CD4-positive, alpha-beta T cell treated with Interleukin-17A for 1 hour (primary cell): ENCODE measurements at places on chromosomes 6 and 20.

- no peak for DNase-seq
These were observed 43.8 kb upstream of the DYNLRB1 start for GRCh38 chr20:34472246-34472925.

DNA sequence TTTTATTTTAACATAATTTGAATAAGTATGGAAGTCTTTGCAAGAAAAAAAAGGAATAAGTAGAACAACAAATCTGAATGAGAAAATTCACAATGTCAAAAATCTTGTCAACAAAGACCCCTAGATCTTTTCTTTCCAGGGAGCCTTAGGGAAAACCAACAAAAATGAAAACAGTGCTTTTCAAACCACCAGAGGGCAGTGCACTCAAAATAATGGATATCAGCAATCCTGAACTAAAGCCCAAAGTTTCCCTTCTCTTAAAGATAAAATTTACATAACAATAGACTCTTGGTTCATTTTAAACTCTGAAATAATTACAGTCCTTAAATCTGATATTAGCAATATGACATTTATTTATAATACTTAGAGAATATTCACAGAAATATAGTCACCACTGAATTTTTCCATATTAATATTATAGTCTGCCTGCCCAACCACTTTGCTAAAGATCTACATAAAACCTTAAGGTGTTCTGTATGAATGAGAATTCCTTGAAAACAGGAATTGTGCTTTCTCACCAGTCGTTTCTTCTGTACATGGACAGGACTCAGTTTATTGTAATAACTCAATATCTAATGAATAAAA is 105.3 kb upstream of the BMP5 start:
- DNase-seq = no peak

DNA sequence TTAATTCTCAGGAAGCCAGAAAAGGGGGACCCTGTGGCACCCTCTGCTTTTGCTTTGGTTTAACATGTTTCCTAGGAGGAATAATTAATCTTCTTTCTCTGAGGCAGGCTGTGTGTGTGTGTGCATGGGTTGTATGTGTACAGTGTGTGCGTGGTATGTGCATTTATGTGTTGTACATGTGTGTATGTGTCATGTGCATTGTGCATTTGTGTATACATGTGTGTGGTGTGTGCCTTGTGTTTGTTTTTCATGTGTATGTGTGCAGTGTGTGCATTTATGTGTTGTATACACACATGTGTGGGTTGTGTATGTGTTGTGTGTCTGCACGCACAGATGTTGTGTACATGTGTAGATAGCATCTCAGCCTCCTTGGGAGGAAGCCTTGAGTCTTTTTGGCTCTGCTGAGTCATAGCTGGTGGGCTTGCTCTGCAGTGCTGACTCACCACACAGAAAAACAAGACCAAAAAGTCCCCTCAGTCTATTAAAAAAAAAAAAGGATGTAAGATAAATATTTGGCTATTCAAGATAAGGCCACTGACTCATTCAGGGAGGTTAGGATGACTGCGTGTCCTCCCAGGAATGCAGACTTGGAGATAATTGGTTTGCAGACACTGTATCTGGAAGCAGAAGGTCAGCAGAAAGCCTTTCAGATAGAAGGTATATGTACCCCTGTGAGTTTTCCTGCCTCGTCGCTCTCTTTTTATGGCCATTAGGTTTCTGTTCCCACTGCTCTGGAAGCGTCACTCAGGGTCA is 58.6 kb downstream of the SYNJ2 start:
- DNase-seq = no peak

GRCh38 chr6:131001111-131001736 is 61.8 kb downstream of the EPB41L2 start:
- DNase-seq = no peak

- no peak for DNase-seq
These were observed 10.1 kb downstream of the FLOT1 start for GRCh38 chr6:30732237-30732943.

- no peak for DNase-seq
These were observed 24.5 kb downstream of the TENT5A start for GRCh38 chr6:81727876-81728517.

GRCh38 chr20:44746367-44747165 is 901 bp downstream of the KCNK15 start:
- DNase-seq = no peak

- DNase-seq = peak; percentile 89
These were observed at the start of gene HLA-DPB1 for GRCh38 chr6:33075568-33076405. TSS of gene HLA-DPB1 (plus strand) at chr6:33075990. CDS start at chr6:33076042, 52 bp downstream.

DNA sequence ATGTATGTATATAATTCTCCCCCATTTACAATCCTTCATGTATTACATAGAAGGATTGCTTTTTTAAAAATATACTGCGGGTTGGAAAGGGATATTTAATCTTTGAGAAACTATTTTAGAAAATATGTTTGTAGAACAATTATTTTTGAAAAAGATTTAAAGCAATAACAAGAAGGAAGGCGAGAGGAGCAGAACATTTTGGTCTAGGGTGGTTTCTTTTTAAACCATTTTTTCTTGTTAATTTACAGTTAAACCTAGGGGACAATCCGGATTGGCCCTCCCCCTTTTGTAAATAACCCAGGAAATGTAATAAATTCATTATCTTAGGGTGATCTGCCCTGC is 3.6 kb downstream of the FOXC1 start:
- DNase-seq = no peak

GRCh38 chr20:38290829-38291814 is 12.8 kb upstream of the BPI start:
- no peak for DNase-seq

GRCh38 chr6:74807674-74808073 is 398.2 kb downstream of the COL12A1 start:
- no peak for DNase-seq

DNA sequence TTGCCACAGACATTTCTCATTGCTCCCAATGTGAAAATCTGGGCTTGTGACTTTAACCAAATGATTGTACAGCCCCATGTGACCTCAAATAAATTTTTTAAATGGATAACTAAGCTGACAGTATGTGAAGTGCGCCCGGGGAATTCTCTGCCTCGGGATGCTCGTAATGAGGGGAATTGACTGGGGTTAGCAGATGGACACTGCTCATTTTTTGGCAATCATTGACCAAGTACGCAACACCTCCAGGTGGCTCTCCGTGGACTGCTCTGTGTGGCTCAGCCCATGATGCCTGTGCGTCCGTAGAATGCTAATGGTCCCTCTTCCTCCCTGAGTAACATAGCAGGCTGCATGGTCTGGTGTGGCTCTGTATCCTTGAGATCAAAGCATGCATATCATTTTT is 42.4 kb downstream of the FARS2 start:
- DNase-seq = no peak

DNA sequence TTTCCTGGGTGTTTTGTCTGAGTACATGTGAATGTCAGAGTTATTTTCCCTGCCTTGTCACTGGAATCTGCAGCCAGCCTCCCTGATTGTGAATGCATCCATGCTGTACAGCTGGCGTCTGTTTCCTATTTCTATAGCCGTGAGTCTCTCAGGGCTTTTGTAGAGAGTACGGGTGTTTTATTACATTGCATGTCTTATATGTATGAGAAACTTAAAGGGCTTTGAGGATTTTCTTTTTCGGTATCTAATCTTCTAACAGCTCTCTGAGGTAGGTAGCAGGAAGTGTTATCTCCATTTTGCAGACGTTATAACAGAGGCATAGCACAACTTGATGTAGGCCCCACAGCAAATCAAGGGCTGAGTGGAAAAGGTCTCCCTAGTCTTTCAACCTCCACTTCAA is 272.9 kb downstream of the PRL start:
- no peak for DNase-seq

DNA sequence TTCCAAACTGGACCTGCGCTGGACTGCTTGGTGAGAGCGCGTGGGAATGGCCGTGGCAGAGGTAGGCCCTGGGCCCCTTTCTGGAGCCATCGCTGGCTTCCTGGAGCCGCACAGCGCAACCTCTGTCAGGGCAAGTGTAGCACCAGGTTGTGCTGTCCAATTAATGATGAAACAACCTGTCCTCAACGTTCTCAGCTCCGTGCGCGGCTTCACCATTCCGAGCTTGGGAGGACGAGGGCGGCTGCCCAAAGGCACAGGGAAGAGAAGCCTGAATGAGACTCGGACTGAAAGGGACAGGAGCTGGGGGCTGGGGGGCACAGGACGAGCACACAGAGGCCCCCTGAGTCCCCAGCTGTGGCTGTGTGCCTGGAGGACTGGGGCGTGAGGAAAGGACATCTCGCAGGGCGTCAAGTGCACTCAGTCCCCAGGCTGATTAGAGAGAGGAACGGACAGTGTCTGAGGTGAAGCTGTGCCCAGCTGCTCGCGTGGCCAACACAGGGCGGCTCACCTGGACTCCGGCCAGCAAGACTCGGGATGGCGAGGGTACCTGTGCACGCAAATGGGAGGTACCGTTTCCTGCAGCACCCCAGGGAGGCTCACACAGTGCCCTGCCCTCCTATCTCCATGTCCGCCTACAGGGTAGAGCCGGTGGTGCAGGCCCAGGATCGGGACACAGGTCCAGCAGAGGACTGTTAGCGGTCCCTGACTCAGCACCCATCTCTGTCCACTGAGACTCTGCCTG is 403.3 kb downstream of the TAF4 start:
- no peak for DNase-seq

DNA sequence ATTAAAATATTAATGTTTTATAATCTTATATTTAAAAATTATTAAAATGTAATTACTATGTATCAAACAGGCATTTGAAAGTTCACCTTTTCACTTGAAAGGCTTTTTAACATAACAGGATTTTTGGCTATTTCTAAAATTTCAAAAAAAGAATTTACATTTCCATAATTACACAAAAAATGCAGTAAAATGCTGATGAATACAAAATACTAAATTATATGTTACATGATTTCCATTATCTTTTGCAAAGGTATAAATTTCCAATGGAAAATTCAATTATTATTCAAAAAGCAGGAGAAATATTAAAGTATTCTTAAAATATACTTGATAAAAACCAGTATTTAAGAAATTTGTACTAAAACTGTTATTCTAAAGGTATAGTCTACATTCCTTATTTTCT is 66.1 kb downstream of the PHIP start:
- DNase-seq = no peak

- DNase-seq = no peak
These were observed 468.7 kb upstream of the ID4 start for GRCh38 chr6:19368511-19368910.

DNA sequence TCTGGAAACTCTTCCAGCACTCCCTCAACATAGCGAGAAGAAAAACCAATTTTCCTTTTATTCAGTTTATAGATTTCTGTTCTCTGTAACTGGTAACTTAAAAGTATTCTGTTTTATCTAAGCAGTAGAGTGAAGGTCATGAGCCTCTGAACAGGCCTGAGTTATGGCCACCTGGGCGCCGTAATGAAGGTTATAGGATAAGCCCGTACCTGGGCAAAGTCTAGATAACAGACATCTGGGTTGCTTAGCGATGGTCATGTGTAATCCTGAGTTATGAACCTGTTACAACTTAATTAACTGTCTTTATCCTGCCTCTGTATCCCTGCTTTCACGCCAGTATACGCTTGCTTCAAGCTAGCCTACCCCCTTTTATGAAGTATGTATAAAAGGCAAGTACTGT is 13.0 kb upstream of the FAM217A start:
- no peak for DNase-seq

GRCh38 chr20:57386762-57387161 is 4.4 kb upstream of the RBM38 start:
- no peak for DNase-seq
